ENCODE measurements at places on chromosomes 16 and 17.

GRCh38 chr17:56213031-56213430 is 59.8 kb downstream of the ANKFN1 start:
- no peak for DNase-seq

- no peak for DNase-seq
Measured at GRCh38 chr17:7579834-7580603, 581 bp downstream of the CD68 start.

- DNase-seq = no peak
Measured at GRCh38 chr17:28530250-28530649, 22.2 kb downstream of the UNC119 start.

DNA sequence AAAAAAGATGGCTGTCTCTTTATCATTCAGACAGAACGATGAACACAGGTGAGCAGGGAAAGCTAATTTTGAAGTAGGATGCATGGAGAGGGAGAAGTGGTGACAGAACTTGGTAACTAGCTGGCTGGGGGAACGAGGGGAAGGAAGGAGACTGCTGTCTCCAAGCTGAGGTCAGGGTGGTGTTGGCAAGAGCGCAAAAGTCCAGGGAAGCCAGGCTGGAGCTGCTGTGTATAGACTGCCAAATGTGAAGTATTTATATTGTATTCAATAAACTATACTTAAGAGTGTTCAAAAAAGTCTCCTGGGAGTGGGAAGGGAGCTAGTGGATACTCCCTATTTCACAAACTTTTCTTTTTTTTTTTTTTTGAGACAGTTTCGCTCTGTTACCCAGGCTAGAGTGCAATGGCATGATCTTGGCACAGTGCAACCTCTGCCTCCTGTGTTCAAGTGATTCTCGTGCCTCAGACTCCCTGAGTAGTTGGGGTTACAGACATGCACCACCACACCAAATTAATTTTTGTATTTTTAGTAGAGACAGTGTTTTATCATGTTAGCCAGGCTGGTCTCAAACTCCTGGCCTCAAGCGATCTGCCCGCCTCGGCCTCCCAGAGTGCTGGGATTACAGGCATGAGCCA is 8.2 kb downstream of the TMEM106A start:
- no peak for DNase-seq

DNA sequence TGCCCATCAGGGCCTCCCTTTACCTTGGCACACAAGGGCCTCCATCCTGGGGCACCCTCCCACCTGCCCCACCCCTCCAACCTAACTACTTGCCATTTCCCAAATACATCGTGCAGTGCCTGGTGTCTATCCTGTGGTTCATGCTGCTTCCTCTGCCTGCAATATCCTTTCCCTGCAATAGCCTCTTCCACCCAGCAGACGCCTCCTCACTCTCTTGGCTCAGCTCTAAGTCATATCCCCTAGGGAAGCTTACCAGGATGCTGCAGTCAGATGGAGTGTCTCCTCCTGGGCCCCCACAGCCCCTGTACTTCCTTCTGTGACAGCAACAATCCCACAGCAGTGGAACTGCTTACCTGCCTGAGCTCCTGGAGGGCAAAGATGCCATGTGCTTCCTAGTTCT is 36.7 kb downstream of the CCDC182 start:
- DNase-seq = no peak

GRCh38 chr16:2121853-2122252 is 13.8 kb downstream of the PKD1 start:
- DNase-seq = no peak

- DNase-seq = no peak
Measured at GRCh38 chr16:49599704-49600103, 226.1 kb downstream of the C16orf78 start.

- no peak for DNase-seq
Measured at GRCh38 chr16:49932946-49933345, 77.0 kb upstream of the ZNF423 start.

DNA sequence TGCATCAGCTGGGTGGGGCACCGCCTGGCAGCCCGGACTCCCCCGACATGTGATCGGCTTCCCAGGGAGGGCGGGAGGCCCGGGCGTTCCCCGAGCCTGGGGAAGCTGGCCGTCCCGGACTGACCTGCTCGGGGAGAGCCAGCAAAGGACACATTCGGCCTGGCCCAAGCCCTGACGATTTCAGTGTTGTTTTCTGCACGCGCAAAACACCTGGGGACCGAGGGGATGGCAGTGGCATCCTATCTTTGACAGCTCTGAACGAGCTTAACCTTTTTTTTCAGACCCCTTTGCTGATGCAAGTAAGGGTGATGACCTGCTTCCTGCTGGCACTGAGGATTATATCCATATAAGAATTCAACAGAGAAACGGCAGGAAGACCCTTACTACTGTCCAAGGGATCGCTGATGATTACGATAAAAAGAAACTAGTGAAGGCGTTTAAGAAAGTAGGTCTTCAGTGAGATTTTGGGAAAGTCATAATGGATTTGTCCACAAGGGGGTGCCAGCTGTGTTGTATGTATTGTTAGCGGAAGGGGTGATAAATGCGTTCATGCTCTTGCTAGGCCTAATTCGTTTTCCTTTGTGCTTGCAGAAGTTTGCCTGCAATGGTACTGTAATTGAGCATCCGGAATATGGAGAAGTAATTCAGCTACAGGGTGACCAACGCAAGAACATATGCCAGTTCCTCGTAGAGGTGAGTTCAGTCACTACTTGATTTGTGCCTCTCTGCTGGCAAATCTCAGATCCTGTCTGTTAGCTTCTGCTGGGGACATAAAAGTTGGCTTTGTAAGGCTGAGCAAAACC is 1.0 kb downstream of the EIF1 start:
- DNase-seq = peak; percentile 71

DNA sequence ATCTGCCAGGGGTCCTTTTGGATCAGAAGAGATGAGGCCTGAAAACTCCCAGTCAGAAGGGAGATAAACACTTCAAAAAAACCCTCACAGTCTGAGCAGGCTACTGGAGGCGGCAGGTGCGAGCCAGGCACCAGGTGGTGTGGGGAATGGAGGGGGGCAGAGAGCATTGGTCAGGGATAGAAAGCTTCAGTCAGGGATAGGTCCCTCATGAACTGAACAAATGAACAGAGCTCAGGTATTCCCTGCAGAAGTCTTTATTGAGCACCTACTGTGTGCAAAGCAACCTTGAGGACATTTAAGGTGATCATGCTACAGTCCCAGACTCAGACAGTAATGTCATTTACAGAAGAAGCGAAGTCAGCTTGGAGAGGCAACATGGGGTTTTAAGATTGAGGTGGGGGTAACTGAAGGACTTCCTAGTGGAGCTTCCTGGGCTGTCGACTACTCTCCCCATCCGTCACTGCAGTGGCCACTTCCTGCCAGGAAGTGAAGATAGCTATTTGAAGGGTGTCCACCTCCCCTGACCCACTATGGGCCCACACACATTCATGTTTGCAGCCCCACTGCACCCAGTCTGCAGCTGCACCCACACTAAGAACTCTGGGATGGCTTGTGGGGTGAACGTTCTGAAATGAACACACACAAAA is 3.2 kb downstream of the KIFC3 start:
- DNase-seq = no peak

- DNase-seq = no peak
Measured at GRCh38 chr16:483341-484075, 44.0 kb upstream of the CAPN15 start.

DNA sequence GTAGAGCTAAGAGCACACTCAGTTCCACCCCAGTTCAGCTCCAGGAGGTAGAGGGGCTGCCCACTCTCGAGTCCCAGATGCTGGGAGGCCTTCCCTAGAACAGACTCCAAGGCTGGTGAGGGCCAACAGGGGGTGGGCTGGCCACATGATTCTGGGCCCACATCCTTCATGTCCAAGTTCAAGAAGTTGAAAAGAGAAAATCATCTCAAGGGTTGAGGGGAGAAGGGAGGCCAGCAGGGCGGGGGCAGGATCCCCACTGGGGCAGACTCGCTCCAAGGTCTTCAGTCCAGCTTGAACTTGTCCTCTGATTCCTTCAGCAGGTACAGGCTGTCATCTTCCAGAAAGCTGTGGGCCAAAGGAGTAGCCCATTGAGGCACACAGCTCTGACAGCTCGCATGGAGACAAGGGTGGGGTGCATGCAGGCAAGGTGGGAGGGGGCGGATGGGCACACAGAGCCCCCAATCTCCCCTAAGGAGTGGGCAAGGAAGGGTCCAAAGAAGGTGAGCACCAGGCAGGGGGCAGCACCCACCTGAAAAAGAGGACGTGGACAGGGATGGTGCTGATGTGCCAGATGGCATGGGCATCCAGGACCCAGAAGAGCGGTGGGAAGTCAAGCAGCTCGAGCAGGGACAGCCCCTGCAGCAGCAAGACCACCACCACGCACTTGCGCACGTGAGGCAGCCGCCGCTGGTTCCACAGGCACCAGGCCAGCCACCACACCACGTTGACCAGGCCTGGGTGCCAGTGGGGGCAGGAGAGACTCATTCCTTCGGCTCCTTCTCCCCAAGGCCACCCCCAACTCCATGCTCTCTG is 4.5 kb downstream of the PNMT start:
- DNase-seq = no peak

- DNase-seq = no peak
Measured at GRCh38 chr16:4663465-4663776, 29.9 kb upstream of the NUDT16L1 start.

DNA sequence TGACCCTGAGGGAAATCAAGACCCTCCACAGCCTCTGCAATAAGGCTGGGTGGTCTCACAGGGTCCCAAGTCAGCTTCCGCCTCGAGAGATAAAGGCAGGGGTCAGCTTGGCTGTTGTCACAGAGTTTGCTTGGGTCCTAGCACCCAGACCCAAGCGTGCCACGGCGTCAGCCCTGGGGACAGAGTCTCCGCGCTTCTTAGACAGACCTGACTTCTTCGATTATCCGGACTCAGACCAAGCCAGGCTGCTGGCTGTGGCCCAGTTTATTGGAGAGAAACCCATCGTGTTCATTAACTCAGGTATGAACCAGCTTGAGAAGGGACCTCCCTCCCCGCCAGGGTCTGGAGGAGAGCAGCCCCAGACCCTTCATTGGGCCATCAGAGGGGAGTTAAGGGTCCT is 588 bp downstream of the C16orf92 start:
- no peak for DNase-seq

DNA sequence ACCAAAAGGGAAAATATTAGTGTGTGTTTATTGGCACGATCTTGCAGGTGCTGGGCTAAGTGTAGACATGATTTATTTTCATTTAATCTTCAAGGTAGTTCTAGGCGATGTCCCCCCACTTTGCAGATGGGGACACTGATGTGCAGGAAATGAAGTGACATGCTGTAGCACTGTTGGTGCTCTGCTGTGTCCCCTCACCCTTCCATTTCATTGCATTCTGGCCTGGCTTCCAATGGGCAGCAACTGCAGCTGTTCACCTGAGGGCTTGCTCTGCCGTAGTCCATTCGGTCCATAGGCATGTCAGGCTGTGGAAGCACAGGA is 123.9 kb downstream of the PRKCB start:
- no peak for DNase-seq

DNA sequence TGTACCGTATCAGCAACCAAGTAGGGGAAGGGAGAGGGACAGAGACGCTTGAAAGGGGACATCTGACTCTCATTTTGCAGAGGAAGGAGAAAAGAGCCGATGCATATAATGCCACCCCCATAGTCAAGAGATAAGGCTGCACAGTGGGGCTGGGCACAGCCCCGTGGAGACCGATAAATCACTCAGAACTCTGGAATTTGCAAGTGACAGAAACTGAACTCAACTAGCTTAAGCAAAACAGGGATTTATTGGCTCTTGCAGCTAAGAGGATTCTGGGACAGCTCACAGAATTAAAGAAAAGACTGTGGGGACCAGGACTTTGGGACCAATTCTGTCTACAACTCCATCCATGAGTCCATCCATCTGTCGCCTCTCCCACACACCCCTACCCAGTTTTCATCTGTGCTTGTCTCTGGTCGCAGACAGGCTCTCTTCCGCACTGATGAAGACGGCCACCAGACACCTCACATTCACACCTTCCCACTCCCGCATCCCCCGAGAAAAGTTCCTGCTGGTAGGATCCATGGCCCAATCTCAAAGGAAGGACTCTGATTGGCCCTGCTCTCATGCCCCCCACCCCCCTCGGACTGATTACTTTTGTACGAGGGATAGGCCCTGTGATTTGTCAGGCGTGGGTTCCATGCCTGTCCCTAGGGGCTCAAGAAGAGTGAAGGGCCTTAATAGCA is 105.9 kb upstream of the RPL38 start:
- DNase-seq = no peak

Measured in neural crest cell (in vitro differentiated cells).